ENCODE measurements at places on chromosomes 7 and 10.

GRCh38 chr10:78871796-78872195 lies 197.0 kb upstream of the ZMIZ1 start:
- DNase-seq, result no peak

DNA sequence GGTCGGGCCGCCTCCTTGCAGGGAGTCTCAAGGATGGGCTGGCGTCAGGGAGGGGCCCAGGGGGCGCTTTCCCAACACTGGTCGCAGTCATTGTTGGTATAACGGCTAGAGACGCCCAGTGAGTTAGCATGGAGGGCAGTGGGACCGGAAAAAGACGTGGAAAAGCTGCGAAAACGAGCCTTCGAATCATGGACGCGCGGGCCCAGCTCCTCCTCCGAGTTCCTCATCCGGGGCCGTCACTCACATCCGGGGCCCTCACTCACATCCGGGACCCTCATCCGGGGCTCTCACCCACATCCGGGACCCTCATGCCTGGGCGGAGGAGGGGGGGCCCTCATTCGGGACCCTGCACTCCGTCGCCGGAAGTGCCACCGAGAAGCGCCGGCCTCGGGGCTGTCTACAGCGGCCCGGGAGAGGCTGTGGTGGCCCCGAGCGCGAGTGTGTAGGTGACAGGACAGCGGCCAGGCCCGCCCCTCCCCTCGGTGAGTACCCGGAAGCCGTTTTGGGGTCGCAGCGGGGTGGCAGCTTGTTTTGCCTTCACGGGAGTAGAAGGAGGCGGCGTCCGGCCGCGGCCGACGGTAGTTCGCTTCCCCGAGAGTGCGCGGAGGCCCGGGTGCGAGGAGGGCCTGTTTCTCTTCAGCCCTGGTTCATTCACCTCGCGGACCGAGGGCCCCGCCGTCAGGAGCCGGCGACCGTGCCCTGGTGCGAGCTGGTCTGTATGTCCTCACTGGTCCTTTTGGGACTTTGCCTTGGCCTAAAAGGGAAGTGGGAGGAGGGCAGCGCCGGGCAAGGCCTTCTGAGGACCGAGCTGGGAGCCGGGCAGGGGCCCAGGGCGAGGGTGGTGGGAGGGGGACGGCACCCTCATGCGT lies at the start of gene ZNF655:
TSS of gene ZNF655 (plus strand) at position 337 of the 869 bp plus-strand sequence. CDS start 1,918 bp downstream, outside the sequence.
- peak; percentile 72 for DNase-seq

GRCh38 chr7:38744746-38745145 lies 113.6 kb upstream of the AMPH start:
- peak; percentile 72 for DNase-seq

- DNase-seq, result no peak
Measured at GRCh38 chr10:43060291-43060690, 16.6 kb upstream of the RET start.

GRCh38 chr10:19785366-19785765 lies 30.9 kb upstream of the PLXDC2 start:
- no peak for DNase-seq

- no peak for DNase-seq
Measured at GRCh38 chr7:137172105-137172590, 171.4 kb downstream of the PTN start.

DNA sequence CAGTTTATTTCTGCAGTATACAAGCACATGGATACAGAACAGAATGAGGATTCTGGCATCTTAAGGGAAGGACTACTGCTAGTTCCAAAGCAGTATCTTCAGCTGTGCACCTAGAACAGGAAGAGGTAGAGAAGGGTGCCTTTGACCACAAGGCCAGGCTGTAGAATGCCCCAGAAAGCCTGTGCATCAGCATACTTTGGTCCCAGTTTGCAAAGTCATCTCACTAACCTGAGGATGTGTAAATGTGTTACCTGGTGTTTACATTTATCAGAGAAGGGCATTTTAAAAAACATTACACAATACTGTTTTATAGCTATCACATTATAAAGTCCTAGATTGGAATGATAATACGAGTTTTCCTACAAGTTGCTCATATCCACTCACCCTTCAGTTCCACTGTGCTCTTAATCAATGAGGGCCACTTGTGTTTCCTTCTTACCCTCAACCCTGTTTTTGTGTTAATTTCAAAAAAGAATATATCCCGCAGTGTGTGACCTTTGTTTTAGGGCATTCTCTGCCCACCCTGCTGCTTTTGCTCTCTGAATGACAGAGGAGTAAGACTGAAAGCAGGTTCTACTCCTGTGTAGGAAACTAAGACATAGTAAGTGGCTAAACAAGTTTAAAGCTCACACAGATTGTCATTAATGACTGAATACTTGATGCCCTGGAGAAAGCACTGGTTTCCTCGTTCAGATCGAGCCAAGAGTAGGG lies 3.4 kb downstream of the SLC35G1 start:
- DNase-seq, result no peak

- no peak for DNase-seq
Measured at GRCh38 chr7:3980300-3980643, 679.2 kb downstream of the SDK1 start.

GRCh38 chr7:152574892-152575548 lies 100.9 kb downstream of the XRCC2 start:
- no peak for DNase-seq

DNA sequence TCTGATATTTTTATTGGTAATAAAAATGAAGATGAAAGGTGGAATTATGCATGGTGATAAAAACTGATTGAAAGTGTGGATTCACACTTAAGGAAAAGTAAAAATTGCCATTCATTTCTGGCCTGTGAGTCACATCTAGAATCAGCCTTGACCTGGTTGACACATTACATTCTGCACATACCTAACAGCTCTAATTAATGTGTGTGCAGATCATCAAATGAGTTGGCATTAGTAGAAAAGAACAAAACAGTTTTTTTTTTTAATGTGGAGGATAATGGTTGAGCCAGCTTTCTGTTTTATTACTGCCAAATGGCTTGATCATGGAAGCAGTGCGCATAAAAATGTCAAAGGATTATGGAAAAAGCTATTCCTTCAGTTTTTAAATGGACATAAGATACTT lies 142.6 kb upstream of the TMEM196 start:
- DNase-seq, result no peak

DNA sequence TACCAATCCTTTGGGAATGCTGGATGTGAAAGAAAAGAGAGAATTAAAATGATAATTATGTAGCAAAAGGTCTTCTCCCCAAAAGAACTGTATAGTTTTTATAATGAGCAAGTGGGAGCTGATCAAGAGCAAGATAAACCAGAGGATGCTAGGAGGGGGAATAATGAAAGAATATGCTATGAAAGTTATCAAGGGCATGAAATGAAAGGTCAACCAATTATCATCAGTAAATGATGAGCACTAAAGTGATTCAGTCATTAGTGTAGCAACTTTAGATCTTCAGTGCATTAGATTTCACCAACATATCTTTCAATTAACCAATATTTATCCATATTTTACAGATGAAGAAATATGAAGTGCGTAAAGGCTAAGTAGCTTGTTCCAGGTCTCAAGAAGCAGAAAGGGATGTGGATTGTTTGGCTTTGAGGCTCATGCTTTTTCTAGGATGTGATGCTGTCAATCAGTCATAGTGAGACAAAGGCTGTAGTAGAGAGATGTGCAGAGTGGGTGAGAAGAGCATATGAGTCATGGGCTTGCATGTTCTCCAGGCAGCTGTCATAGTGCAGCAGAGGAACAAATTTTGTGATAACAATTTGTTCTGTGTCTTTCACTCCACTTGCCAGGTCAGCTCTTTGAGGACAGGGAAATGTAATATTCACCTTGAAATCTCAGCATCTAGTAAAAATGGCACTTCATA lies 5.7 kb upstream of the OR2F2 start:
- no peak for DNase-seq

DNA sequence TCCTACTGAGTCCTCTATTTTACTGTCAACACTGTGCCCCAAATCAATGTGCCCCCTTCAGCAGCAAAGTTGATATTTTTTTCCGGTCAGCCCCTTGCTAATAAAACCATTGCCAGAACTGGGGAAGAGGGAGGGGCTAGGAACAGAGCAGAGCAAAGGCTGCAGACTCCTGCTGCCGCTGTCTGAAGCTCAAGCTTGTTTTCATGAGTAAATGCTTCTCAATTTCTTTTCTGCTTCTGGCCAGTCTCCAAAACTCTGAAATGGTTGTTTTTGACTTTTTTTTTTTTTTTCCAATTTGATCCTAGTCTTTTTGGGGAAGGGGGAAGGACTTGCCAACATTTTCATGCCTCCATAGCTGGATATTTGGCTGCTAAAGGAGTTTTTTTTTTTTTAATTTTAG lies 26.7 kb upstream of the PROSER2 start:
- no peak for DNase-seq

- no peak for DNase-seq
Measured at GRCh38 chr7:132030883-132031282, 474.5 kb upstream of the PODXL start.

- no peak for DNase-seq
Measured at GRCh38 chr10:1177936-1178335, 121.8 kb downstream of the WDR37 start.

DNA sequence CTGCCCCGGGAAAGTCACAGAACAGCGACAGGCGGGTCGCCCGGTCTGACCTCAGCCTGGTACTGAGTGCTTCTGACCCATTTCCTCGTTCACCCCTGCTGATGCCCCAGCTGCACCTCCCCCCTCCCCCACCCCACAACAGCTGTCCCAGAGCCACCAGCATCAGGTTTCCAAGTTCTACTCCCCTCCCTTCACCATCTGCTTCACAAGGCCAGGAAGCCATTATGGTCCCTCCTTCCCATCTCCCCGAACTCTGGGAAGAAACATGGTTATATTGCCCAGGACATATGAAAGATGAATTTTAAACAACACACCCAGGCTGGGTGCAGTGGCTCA lies 301.9 kb upstream of the GALNT17 start:
- DNase-seq, result no peak

DNA sequence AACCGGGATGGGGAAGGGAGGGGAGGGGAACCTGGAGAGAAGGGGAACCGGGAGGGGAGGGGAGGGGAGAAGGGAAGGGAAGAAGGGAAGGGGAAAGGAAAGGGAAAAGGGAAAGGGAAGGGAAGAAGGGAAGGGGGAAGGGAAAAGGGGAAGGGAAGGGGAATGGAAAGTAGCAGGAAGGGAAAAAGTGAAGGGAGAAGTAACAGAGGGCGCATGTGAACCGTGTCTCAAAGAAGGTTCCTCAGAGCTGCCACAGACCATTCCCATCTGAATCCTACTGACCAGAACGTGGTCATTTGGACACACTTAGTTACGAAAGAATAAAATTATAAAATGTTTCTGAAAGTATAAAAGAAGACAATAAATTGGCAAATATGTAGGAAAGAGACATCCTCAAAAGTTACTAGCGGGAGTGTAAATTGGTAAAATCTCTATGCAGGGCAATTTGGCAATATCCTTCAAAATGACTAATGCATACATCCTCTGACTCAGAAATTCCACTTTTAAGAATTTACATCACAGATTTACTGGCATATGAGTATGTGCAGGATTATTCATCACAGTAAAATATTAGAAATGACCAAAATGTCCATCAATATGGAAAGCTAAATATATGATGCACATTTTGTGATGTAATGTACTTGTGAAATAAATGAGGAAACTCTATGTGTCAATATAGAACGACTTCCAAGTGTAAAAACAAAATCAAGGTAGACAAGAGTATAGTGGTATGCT lies 12.9 kb downstream of the C10orf67 start:
- peak; percentile 63 for DNase-seq

- DNase-seq, result no peak
Measured at GRCh38 chr7:134842886-134843430, 63.5 kb downstream of the CALD1 start.

DNA sequence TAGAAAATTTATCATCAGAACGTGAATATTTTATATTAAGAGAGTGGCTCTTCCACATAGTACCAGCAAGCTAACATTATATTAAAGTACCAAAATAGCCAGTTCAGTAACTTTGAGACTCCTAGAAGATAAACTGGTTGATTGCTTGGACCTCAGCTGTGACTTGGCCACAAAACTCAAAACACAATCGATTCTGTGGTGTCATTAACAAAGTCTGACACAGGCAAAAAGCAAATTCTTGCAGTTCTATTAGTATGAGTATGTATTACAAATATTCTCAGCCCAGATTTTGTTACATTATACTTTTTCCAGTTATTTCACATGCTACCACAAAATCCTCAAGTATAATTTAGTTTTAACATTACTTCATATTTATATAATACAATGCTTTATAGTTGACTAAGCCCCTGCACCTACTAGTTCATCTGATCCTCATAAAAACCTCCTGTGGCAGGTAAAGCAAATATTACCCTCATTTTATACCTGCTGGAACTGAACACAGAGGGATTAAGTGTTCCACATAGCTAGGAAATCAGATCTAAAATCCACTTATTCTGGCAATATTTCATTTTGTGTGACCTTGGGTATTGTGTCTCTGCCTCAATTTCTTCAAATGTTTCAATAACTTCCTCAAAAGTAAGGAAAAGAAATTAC lies 279.9 kb upstream of the MKLN1 start:
- DNase-seq, result no peak

GRCh38 chr7:90777041-90777440 lies 180.9 kb downstream of the CDK14 start:
- DNase-seq, result no peak

- DNase-seq, result no peak
Measured at GRCh38 chr7:119783799-119784198, 489.2 kb upstream of the KCND2 start.

DNA sequence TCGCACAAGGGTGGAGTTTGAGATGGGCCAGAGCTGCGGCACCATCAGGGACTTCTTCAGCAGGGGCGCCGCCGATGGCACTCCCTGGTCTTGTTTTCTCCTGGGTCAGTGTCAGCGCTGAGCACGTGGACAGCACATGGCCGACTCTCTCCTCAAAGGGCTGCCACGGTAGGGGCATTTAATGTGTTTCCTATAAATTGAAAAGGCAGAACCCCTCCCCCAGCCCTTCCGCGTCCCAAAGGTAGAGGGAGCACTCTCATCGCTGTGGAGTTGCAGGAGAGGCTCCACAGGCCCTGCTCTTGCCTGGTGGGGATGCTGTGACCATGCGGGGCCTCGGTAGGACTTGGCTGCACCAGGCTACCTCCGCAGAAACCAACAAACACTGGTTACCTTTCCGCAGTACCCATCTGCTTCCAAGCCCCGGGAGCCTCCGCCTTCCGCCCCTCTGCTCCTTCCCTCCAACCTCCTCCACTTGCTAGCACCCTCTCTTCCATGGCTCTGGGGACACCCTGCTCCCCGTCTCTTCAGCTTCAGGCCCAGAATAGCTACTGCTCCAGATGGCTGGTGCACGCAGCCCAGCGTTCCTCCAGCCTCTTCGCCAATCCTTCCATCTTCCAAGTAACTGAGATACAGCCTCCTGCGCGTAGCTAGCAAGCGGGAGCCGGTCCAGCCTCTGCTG lies 166.3 kb upstream of the ADCY1 start:
- no peak for DNase-seq

DNA sequence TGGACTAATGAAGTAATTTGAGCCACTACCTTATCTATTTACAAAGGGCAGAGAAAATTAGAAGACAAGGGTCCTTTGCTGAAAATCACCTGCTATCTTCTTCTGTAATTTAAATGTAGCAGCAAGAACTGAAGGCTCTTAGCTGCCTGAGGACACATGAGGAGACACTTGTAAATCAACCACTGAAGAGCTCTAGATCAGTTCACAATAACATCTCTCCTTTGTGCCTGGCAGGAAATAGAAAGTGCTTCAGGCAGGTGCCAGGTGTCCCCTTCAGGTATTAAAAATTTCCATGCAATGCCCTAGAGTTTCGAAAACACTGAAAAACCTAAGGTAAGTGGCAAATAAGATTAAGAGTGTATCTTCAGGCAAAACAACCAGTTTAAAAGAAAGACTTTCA lies 474.6 kb downstream of the GRM8 start:
- no peak for DNase-seq

- no peak for DNase-seq
Measured at GRCh38 chr7:28408105-28408959, 4.0 kb upstream of the CREB5 start.

GRCh38 chr7:112286250-112287086 lies 80.0 kb downstream of the ZNF277 start:
- DNase-seq, result no peak

Measured in MV-4-11 (cell line).